ENCODE measurements at places on chromosomes 7 and 10. TPM values are rescaled to one million over a fixed set of nuclear protein-coding genes. Genes with fewer than 3 reads are reported as not detected.

Gene CPA2
- total RNA-seq = not detected

Gene NUTM2D
- 5.1 TPM for total RNA-seq

Gene NXPH1
- 1.6 TPM for total RNA-seq

Gene MBL2
- total RNA-seq = not detected

Gene GJC3
- not detected for total RNA-seq

Gene STRIP2
- total RNA-seq = 19.6 TPM
